ENCODE measurements at places on chromosomes 13 and 19. TPM values are rescaled to one million over a fixed set of nuclear protein-coding genes. Genes with fewer than 3 reads are reported as not detected.

Gene ZNF100
- 6.1 TPM for polyA plus RNA-seq

DNA sequence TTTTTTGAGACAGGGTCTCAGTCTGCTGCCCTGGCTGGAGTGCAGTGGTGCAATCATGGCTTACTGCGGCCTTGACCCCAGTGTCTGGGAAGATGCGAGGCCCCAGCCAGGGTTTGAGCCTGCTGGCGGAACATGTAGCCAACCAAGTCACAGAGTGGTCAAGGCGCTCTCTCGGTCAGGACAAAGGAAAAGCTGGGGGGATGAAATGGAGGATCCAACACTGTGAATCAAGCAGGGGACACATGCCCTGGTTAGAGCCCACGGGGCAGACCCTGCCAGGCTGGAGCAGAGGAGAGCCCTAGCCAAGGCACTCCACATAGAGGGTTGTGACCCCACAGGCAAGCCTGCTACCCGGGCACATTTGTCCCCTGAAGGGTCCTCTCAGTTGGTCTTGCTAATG is 10.1 kb downstream of the TUBA3C start:
- DNase-seq: no peak

DNA sequence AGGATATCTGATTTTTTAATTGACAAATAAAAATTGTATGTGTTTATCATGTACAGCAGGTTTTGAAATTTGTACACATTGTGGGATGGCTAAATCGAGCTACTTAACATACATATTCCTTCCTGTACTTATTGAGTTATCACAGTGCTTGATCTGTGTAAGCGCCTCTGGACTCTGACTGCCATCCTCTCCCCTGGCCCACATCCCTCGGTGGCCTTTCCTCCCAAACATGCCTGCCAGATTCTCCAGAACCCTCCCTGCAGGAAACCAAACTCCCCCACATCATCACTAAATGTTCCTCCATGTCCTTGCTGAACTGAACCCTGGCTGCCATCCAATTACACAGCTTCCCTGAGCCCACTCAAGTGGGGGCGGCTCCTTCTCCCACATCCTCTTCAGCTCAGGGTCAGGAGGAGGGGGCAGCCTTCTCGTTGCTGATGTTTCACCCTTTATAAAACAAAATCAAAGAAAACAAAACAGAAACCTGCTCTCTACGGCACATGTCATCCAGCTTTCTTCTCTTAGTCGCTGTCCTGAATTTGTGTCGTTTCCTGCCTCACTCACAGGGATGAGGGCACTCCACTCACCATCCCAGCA is 97.1 kb upstream of the SPATA13 start:
- no peak for DNase-seq

GRCh38 chr13:65943024-65943423 is 1287.1 kb downstream of the PCDH9 start:
- peak; percentile 39 for DNase-seq

Gene MEIOSIN
- polyA plus RNA-seq: not detected

Gene PPP6R1
- polyA plus RNA-seq: 31.5 TPM

DNA sequence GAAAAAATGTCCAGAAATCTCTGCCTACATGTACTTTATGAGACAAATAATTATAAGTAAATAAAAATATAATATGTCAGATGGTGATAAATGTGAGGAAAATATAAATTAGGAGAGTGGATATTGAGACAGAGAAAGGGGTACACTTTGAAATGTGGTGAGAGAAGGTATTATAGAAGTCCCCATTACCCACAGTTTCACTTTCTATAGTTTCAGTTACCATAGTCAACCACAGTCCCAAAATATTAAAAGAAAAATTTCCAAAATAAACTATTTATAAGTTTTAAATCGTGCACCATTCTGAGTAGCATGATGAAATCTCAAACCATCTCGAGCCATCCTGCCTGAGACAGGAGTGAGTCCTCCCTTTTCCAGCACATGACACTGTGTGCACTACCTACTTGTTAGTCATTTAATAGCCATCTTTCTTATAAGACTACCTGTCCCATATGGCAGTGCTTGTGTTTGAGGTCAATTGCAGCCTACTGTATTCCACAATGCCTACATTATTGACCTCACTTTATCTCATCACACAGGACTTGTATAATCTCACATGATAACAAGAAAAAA is 653.7 kb downstream of the DACH1 start:
- no peak for DNase-seq

Gene ZNF497
- polyA plus RNA-seq: 2.4 TPM

Gene TUBA3C
- polyA plus RNA-seq: not detected

GRCh38 chr13:106942563-106942962 is 374.6 kb upstream of the ARGLU1 start:
- DNase-seq: no peak
